ENCODE measurements at places on chromosomes 2 and 18.
A peak's percentile ranks its signal among the peaks of the same experiment; 100 is the strongest.

DNA sequence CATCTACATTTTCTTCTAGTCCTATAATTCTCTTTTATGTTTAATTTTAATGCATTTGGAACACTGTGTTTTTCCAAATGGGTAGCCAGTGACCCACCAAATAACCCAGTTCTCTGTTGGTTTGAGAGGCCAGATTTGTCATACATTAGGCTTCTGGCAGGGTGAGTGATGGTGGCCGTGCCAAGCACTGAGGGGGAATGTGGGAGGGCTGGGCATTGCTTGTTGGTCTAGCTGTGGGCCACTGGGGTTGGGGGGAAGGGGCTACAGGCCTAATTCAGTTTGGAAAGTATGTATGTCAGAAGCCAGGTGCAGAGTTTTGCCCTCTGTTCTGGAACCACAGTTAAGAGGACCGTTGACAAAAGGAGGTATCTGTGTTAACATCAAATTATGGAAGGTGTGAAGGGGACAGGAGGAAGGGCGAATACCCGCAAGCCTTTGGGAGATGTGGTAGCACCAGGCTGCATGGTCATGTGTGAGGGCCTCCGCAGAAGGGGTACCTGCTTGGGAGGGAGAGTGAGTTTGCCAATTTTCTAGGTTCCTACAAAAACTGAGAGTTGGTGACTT is 38.1 kb upstream of the SCLY start:
- no peak for DNase-seq

- no peak for DNase-seq
These were observed 255.5 kb downstream of the MYO3B start for GRCh38 chr2:170433448-170433847.

DNA sequence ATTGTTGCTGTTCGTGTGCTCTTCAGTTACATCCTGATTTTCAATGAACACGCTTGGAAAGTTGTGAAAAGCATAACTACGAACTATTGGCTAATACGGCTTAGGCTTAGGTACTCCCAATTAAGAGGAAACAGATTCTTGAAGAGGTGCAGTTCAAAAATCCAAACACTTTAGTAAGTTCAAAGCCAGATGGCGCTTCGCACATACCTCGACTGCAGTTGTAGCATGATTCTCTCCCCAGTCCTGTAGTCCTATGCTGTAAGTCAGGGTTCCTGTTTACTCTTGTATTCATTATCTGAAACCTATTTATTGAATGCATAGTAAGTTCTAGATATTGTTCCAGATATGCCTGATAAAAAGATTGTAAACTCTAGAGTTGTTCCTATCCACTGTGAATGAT is 165.2 kb downstream of the TRIB2 start:
- no peak for DNase-seq

DNA sequence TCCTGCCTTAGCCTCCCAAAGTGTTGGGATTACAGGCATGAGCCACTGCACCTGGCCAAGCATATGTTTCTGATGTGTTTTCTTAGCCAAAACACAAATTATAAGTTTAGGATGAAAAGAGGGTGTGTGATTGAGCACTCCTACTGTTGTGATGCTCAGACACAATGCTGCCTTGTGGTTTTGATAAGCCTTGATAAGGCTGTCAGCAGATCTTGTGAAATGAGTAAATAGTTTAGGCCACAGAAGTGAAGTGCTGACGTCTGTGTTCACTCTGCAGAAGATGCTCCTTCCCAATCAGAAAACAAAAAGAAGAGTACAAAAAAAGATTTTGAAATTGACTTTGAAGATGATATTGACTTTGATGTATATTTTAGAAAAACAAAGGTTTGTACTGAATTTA is 24.3 kb downstream of the NCAPH start:
- no peak for DNase-seq

GRCh38 chr2:8528863-8529262 is 153.0 kb upstream of the ID2 start:
- DNase-seq, result no peak

- peak; percentile 31 for DNase-seq
These were observed 1.1 kb upstream of the IMP4 start for GRCh38 chr2:130341562-130342019.

DNA sequence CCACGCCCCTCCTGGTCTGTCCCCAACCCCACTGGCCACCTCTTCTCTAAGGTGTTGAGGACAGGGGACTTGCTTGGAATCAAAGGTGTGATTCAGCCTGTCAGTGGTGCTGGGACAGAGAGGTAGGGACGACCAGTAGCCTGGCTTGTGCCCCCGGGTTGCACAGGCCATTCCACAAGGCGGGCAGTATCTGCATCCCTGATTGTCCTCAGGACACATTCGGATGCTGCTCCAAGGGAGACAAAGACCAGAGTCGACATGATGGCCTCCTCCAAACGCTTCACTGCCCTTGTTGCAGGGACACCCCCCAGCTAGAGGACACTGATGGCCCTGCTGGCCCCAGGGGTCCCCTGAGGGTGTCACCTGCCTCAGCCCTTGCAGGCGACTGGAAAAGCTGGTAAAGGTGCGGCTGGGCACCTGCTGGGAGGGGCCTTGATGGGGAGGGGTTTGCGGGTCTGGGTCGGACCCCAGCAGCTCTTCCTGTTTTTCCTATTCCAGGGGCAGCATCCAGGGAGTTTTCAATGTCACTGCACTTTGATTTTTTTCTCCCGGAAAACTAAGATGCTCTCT is 98.0 kb downstream of the PTGR3 start:
- DNase-seq, result no peak

- DNase-seq, result no peak
These were observed 594.9 kb upstream of the CDH2 start for GRCh38 chr18:28771849-28772248.

GRCh38 chr2:18119883-18120282 is 241.4 kb downstream of the KCNS3 start:
- DNase-seq, result no peak

GRCh38 chr18:73683409-73684238 is 464.0 kb downstream of the FBXO15 start:
- DNase-seq, result peak; percentile 27

- no peak for DNase-seq
These were observed 78.5 kb downstream of the MDH1 start for GRCh38 chr2:63667132-63667700.

GRCh38 chr18:34386803-34387202 is 162.1 kb upstream of the NOL4 start:
- DNase-seq, result no peak

- DNase-seq, result no peak
These were observed 257.7 kb downstream of the ANAPC1 start for GRCh38 chr2:111626037-111626864.
